ENCODE measurements at places on chromosomes 16 and 17. TPM values are rescaled to one million over a fixed set of nuclear protein-coding genes. Genes with fewer than 3 reads are reported as not detected.
A peak's percentile ranks its signal among the peaks of the same experiment; 100 is the strongest.

DNA sequence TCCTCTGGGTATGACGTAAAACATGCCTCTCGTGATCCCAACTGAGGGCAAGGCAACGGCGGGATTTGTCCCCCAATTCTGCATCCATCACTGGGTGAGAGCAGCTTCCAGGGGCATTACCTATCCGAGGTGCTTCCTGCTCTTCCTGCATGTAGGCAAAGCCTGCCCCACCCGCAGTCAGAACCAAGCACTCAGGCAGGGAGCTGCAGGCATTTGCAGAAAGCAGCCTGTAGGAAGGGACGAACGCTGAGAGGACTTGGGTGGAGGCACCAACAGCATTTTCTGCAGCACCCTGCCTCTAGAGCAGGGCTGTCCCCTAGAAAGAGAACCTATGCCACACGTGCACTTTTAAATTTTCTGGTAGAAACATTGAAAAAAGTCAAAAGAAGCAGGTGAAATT is 5.5 kb downstream of the BCO1 start:
- no peaks in the 10 kb centered on the region for H3K36me3 ChIP-seq
- DNase-seq, result no peak
- H3K4me3 ChIP-seq, result no peak overlapping the region
- H3K4me1 ChIP-seq, result no peaks in the 10 kb centered on the region
- no peaks in the 10 kb centered on the region for H3K27me3 ChIP-seq
- no peak overlapping the region for H3K27ac ChIP-seq

DNA sequence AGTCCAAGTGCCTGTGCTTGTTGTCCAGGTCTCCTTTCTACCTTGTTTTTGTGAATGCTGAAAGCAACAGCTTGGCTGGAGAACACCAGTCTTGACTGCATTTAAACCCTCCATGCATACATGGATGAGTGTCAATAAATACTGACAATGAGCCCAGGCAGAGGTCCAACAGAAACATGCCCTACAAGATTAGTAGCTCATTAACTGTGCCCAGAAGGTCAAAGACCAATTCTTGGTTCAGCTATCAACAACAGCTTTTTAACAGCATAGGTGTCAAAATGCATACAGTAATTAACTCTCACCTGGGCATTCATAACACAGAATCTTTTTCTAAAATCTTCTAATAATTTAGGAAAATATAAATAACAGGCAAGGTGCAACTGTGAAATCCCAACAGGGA is 63.2 kb downstream of the N4BP1 start:
- DNase-seq, result no peak
- no peaks in the 10 kb centered on the region for H3K4me1 ChIP-seq
- H3K27ac ChIP-seq, result no peak overlapping the region
- no peak overlapping the region for H3K4me3 ChIP-seq

DNA sequence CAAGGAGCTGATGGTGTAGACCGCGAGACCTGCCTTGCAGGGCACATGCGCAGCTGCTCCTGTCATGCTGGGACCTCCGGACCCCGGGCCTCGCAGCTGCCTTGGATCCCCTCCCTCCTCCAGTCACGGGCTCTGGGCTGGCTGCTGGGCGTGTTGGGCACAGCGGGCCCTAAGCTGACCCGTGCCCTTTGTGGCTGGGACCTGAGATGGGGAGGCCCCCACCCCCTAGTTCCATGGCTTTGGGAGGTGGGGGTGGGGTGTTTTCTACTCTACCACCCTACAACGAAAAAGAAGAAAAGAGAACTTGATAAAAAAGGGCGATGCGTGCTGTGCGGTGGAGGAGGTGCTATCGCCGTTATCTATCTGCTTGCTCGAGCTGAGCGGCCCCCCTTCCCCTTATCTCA is 14.5 kb downstream of the ZFPM1 start:
- no peaks in the 10 kb centered on the region for H3K36me3 ChIP-seq
- peaks cover 88% of the 10 kb centered on the region for H3K4me1 ChIP-seq
- H3K4me3 ChIP-seq, result no peak overlapping the region
- no peaks in the 10 kb centered on the region for H3K27me3 ChIP-seq
- DNase-seq, result no peak

GRCh38 chr17:41773190-41773588 is 13.3 kb downstream of the JUP start:
- no peaks in the 10 kb centered on the region for H3K36me3 ChIP-seq
- H3K4me1 ChIP-seq, result no peaks in the 10 kb centered on the region

DNA sequence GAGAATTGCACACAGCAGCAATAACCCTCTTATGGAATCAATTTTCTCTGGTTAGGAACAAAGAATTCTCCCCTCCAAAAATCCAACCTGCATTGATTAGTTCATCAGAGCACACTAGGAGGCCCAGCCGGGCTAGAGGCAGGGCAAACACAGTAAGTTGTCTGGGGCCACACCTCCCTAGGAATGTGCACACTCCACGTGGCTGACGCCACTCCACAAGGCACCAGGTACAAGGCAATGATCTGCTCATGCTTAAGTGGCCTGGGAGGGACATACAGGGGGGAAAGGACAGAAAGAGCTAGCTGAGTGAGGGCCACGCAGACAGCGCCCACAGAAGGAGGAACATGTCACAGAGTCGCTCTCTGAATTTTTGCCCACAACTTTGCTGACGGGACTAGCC is 107.6 kb downstream of the SLC39A11 start:
- H3K27me3 ChIP-seq, result no peaks in the 10 kb centered on the region
- no peaks in the 10 kb centered on the region for H3K36me3 ChIP-seq
- no peak overlapping the region for H3K4me3 ChIP-seq
- H3K27ac ChIP-seq, result no peak overlapping the region
- no peak for DNase-seq

DNA sequence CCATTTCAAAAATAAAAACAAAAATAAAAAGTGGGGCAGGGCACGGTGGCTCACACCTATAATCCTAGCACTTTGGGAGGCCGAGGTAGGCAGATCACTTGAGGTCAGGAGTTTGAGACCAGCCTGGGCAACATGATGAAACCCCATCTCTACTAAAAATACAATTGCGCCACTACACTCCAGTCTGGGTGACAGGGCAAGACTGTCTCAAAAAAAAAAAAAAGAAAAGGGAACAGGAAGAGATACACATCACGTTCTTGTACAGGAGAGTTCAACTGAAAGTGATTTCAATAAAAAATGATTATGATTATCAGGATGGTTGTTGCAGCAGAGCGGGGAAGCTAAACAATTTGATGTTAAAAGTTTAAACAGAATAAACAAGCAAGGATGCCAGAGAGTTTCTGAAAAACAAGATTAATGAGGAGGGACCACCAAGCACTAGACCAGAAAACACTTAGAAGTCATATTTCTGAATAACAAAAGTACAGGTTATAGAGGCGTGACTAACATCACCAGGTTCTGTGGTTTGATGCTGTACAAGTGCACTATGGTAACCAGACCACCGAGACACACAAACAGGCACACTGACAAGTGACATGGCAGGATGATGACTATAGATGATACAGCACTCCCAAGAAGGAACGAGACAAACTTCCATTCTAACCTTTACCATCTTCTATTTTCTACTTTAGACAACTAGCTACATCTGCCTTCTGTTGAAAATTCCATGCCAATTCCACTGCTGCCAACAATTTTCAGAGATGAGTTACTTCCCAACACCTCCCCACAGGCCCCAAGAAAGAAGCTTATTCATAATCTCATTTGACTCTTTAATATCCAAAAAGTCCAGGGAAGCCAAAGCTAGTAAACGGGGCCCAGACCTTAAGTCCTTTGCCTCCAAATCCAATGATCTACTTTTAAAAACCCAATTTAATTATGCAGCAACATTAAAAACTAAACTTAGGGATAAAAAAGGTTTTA is 11.8 kb downstream of the DNAJA2 start:
- H3K4me1 ChIP-seq, result peaks cover 6% of the 10 kb centered on the region
- peak overlapping the region; percentile 17 for H3K27ac ChIP-seq
- DNase-seq, result peak; percentile 60
- H3K36me3 ChIP-seq, result peaks cover 78% of the 10 kb centered on the region
- H3K27me3 ChIP-seq, result no peaks in the 10 kb centered on the region

DNA sequence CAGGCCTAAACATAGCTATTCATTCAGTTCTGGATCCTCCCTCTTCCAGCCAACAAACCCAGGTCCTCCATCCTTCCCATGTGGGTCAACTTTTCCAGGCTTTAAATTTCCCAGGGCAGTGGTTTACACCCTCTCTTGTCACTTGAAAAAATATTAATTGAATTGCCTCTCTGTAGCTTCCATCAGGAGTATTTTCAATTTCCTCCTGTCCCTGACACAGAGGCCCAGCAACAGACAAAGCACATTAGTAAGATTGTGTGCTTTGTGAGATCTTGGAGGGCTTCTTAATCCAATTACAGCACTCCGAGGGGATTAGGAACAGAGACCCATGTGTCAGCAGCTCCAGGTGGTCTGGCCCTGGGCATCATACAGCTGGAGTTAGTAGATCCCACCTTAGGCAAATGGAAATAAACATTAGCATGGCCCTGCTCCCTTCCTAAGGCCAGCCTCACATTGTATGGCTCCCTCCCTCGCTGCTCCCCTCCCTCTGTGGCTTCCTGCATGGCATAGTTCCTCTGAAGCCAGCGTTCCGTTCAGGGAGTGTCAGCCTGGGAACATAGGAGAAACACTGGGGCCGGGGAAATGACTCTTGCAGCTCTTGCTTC is 132.7 kb upstream of the HSBP1 start:
- H3K4me1 ChIP-seq, result no peaks in the 10 kb centered on the region
- H3K27ac ChIP-seq, result no peak overlapping the region
- DNase-seq, result no peak
- no peak overlapping the region for H3K4me3 ChIP-seq
- H3K36me3 ChIP-seq, result no peaks in the 10 kb centered on the region

- no peaks in the 10 kb centered on the region for H3K27me3 ChIP-seq
- H3K4me1 ChIP-seq, result peaks cover 20% of the 10 kb centered on the region
Measured at GRCh38 chr17:43911904-43912303, 4.6 kb upstream of the MPP2 start.

DNA sequence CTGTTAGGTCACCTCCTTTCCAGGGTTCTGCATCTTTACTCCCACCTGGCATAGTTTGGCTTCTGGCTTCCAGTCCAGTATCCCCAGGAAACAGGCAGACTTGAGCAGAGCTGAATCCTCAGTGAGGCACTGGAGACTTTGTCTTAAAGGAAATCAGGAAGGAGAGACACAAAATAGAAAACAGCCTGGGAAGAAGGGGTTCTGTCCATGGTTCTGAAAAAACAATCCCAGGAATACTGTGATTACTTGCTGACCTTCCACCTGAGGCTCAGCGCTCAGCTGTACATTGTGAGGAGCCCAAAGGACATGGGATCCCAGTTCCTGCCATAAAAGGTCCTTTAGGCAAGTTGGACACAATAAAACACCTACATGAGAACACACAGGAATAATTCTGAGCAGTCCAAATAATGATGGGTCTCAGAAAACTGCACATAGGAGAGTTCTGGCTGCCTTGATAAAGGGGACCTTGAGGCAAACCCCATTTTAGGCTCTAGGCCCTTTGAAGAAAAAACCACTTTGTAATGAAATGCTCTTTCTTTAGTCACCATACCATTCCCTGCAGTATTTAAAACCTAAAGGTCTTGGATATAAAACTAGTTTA is 81.4 kb upstream of the CRHR1 start:
- DNase-seq, result no peak
- no peak overlapping the region for H3K4me3 ChIP-seq
- H3K27ac ChIP-seq, result no peak overlapping the region
- H3K4me1 ChIP-seq, result no peaks in the 10 kb centered on the region

DNA sequence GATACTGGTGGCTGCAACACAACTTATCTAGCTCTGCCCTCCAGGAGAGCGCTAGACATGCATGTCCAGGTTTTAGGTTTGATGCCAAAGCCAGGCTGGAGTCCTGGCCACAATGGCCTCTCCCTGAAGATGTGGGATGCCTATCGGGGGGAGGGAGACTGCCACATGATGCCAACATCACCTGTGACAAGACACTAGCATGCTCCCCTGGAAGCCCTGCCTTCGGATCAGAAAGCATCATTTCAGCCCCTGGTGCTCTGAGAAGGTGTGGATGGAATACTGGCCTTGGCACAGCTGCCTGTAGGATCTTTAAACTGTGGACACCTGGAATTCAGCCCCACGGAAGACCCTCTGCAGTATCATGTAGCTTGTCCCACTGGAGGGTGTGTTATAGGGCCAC is 93.5 kb downstream of the SHISA6 start:
- H3K4me3 ChIP-seq, result no peak overlapping the region
- H3K27me3 ChIP-seq, result no peaks in the 10 kb centered on the region
- no peak for DNase-seq
- no peak overlapping the region for H3K27ac ChIP-seq
- no peaks in the 10 kb centered on the region for H3K36me3 ChIP-seq
- no peaks in the 10 kb centered on the region for H3K4me1 ChIP-seq

DNA sequence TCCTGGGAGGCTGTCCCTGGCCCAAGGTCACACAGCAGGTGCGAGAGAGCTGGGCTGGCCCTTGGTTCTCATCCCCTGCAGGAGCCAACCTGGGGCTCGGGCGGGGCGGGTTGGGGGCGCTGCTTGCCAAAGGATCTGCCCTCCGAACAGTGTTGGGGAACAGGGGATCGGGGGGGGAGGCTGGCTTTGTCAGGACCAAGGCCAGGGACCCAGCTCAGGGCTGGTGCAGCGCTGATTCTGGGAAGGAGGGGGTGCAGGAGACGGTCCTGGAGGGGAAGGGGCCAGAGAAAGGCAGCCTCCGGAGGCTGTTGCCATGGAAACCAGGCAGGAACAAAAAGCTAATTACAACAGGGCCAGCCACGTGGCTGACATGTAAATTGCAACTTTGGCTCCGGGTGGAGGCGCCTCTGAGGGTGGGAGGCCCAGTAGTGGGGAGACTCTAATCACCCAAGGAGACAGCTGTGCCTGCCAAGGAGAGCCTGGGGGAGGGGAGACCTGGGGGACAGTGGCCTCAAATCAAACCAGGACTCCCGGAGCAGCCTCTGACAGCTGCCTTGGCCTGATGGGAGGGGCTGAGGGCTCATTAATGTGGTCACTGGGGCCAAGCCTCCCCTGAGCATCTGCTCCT is 1.3 kb downstream of the TUBB3 start:
- H3K4me1 ChIP-seq, result peaks cover 36% of the 10 kb centered on the region
- no peaks in the 10 kb centered on the region for H3K36me3 ChIP-seq
- H3K4me3 ChIP-seq, result no peak overlapping the region
- no peak overlapping the region for H3K27ac ChIP-seq

DNA sequence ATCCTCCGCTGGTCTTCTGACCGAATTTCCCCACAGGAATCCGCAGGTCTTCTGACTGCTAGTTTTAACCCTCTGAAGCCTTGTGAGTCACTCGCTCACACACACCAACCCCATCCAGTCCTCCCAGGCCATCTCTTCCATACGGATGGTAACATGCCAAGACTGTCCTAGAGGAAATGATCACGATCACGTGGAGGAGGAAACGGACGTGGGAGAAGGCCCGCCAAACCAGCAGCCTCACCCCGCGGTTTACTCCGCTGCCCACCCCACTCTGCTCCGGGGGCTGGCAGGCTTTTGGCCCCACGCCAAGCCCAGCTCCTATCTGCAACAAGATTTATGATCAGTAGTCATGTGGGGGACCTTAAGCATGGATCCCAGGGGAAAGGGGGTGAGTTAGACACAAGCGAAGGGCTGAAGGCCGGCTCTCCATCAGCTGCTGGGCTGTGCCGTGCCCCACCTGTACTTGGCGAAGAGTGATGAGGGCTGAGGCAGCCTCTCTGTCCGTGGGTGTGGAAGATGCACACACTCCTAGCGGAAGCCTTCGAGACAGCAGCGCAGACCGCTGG is 1.5 kb upstream of the FAAP100 start:
- H3K27me3 ChIP-seq, result no peaks in the 10 kb centered on the region
- H3K4me1 ChIP-seq, result peaks cover 22% of the 10 kb centered on the region
- H3K27ac ChIP-seq, result peak overlapping the region; percentile 77
- DNase-seq, result no peak
- peak overlapping the region; percentile 75 for H3K4me3 ChIP-seq

GRCh38 chr17:39975801-39976200 is 4.8 kb upstream of the PSMD3 start:
- no peak overlapping the region for H3K27ac ChIP-seq
- peaks cover 9% of the 10 kb centered on the region for H3K4me1 ChIP-seq
- no peaks in the 10 kb centered on the region for H3K36me3 ChIP-seq
- no peak overlapping the region for H3K4me3 ChIP-seq
- peak; percentile 5 for DNase-seq
- no peaks in the 10 kb centered on the region for H3K27me3 ChIP-seq

CCT6B gene
- 0.90 TPM for total RNA-seq

PNMT gene
- total RNA-seq, result not detected

C16orf74 gene
- 1.1 TPM for total RNA-seq

ANKRD40CL gene
- not detected for total RNA-seq
